ENCODE measurements at places on chromosomes 6 and 20. TPM values are rescaled to one million over a fixed set of nuclear protein-coding genes. Genes with fewer than 3 reads are reported as not detected.

DNA sequence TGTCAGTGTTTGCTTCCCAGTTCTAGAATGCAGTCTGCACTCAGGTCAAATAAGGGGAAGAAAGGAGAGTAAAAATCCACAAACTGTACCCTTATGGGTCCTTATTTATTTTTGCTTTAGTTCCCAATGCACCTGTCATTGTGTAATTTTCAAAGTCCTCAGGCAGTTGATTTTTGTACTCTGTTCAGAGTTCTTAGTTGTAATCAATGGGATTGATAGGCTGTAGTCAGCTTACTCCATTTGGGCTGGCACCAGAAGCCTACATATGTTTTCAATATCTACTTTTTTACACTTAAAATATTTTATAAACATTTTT lies 18.6 kb downstream of the AIG1 start:
- no peak overlapping the region for H3K4me3 ChIP-seq
- H3K27me3 ChIP-seq = no peaks in the 10 kb centered on the region
- H3K36me3 ChIP-seq = no peaks in the 10 kb centered on the region
- DNase-seq = no peak
- peaks cover 7% of the 10 kb centered on the region for H3K4me1 ChIP-seq
- H3K27ac ChIP-seq = no peak overlapping the region

GRCh38 chr20:63908008-63908682 lies 13.2 kb downstream of the DNAJC5 start:
- DNase-seq = peak; percentile 88
- peak overlapping the region; percentile 59 for H3K27ac ChIP-seq
- no peaks in the 10 kb centered on the region for H3K27me3 ChIP-seq
- peaks cover 2% of the 10 kb centered on the region for H3K36me3 ChIP-seq
- peaks cover 24% of the 10 kb centered on the region for H3K4me1 ChIP-seq

GRCh38 chr6:26109772-26110171 lies 22.5 kb downstream of the HFE start:
- no peak overlapping the region for H3K4me3 ChIP-seq
- H3K36me3 ChIP-seq = no peaks in the 10 kb centered on the region
- H3K27ac ChIP-seq = peak overlapping the region; percentile 28
- H3K27me3 ChIP-seq = no peaks in the 10 kb centered on the region
- peaks cover 24% of the 10 kb centered on the region for H3K4me1 ChIP-seq

GRCh38 chr20:24781418-24781980 lies 167.6 kb upstream of the CST7 start:
- no peak overlapping the region for H3K4me3 ChIP-seq
- H3K27me3 ChIP-seq = no peaks in the 10 kb centered on the region
- no peaks in the 10 kb centered on the region for H3K4me1 ChIP-seq
- no peaks in the 10 kb centered on the region for H3K36me3 ChIP-seq
- peak; percentile 70 for DNase-seq

- no peaks in the 10 kb centered on the region for H3K4me1 ChIP-seq
- H3K27me3 ChIP-seq = no peaks in the 10 kb centered on the region
- H3K27ac ChIP-seq = no peak overlapping the region
Measured at GRCh38 chr6:104789770-104790190, 69.9 kb downstream of the HACE1 start.

- no peaks in the 10 kb centered on the region for H3K27me3 ChIP-seq
- H3K27ac ChIP-seq = no peak overlapping the region
- peaks cover 29% of the 10 kb centered on the region for H3K4me1 ChIP-seq
- H3K4me3 ChIP-seq = no peak overlapping the region
Measured at GRCh38 chr6:108004861-108005260, 46.9 kb upstream of the SEC63 start.

- no peak overlapping the region for H3K27ac ChIP-seq
- no peak overlapping the region for H3K4me3 ChIP-seq
- H3K36me3 ChIP-seq = no peaks in the 10 kb centered on the region
Measured at GRCh38 chr6:67047996-67048395, 1341.0 kb upstream of the EYS start.

- no peaks in the 10 kb centered on the region for H3K36me3 ChIP-seq
- H3K4me1 ChIP-seq = no peaks in the 10 kb centered on the region
- no peak overlapping the region for H3K27ac ChIP-seq
Measured at GRCh38 chr6:107246249-107246971, 131.1 kb upstream of the BEND3 start.

DNA sequence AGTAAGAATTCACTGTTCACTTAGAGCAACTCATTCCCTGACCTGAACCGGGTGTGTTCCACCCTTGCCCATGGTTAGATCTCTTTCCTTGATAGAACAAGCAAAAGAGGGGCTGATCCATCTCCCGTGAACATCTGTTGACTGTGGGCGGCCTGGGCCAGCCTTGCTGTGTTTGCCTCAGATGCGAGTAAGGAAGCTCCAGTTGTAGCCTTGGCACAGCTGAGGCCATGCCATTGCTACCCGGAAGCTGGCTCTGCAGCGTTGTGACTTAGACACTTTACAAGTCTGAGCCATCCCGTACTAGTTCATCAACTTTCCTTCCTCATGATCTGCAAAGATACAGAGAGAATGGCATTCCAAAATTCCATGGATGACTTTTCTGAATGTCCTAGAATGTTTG lies 139.0 kb downstream of the MAP3K4 start:
- no peaks in the 10 kb centered on the region for H3K27me3 ChIP-seq
- no peak for DNase-seq
- no peaks in the 10 kb centered on the region for H3K4me1 ChIP-seq
- H3K4me3 ChIP-seq = no peak overlapping the region
- H3K27ac ChIP-seq = no peak overlapping the region

DNA sequence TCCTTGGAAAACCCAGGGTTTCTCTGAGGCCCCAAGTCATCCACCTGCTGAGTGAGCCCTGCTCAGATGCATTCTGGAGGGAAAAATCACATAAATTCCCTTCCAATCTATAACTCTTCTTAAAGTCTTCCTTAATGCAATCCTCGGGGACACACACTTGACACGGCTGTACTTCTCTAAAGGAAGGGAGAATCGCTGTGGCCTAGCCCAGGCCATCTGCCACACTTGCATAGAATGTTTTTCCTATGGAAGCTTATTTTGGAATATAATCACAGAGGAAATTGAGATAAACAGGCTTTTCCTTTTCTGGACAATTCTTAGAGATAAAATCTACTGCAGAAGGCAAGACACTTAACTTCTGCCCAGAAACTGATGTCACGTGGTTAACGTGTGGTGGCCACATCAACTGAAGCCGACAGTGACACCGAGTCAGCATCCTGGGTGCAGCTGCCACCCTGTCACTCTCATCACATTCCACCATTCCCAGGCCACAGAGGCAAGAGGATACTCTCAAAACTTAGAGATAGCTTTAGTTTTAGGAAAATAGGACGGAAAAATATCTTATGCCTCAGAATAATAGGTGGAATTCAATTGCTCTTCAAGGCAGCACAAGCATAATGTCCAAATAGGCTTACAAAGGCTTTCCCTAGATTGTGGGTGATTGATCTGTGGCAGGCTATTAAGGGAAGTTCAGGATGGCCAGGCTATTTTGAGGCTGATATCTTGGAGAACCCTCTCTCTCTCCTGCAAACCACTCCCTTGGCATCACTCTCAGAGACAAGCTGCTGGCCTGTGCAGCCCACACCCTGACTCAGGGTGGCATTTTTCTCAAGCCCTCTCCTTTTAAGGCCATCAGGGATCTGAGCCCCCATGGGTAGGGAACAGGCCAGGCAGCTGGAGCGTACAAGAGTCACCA lies 29.6 kb downstream of the PSMB1 start:
- no peaks in the 10 kb centered on the region for H3K36me3 ChIP-seq
- H3K27ac ChIP-seq = no peak overlapping the region

GRCh38 chr20:7113577-7114466 lies 346.3 kb downstream of the BMP2 start:
- H3K27me3 ChIP-seq = no peaks in the 10 kb centered on the region
- no peak overlapping the region for H3K27ac ChIP-seq
- no peak overlapping the region for H3K4me3 ChIP-seq

DNA sequence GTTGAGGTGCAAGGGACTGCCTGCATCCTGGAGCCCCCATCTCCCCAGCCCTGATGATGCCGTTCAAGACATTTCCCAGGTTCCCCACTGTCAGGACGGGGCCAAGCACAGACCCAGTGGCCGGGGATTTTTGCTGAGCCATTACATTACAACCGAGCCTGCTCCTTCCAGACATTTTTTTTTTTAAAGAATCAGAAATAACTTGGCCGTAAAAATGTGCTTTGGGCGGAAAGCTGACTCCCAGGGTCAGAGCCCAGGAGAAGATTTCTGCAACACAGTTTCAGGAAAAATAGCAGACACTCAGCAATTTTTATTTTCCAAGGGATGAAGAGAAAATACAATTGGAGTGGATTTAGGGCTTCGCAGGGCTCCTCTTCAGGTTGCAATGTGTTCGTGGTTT lies 87.9 kb downstream of the LRFN2 start:
- H3K4me3 ChIP-seq = no peak overlapping the region
- H3K27me3 ChIP-seq = no peaks in the 10 kb centered on the region
- DNase-seq = no peak

METTL24 gene
- 0.28 TPM for total RNA-seq

MAN1A1 gene
- 28.9 TPM for total RNA-seq

RUNX2 gene
- not detected for total RNA-seq

LCA5 gene
- 10.9 TPM for total RNA-seq

PACSIN1 gene
- 3.4 TPM for total RNA-seq

PCSK2 gene
- total RNA-seq = not detected

Measured in Caco-2 (cell line).